Stimulated activated CD4-positive, alpha-beta T cell treated with anti-CD3 and anti-CD28 coated beads, Interleukin-4, amount 100 ng/mL, for 24 hours (primary cell): ENCODE measurements at places on chromosomes 3 and 15.

DNA sequence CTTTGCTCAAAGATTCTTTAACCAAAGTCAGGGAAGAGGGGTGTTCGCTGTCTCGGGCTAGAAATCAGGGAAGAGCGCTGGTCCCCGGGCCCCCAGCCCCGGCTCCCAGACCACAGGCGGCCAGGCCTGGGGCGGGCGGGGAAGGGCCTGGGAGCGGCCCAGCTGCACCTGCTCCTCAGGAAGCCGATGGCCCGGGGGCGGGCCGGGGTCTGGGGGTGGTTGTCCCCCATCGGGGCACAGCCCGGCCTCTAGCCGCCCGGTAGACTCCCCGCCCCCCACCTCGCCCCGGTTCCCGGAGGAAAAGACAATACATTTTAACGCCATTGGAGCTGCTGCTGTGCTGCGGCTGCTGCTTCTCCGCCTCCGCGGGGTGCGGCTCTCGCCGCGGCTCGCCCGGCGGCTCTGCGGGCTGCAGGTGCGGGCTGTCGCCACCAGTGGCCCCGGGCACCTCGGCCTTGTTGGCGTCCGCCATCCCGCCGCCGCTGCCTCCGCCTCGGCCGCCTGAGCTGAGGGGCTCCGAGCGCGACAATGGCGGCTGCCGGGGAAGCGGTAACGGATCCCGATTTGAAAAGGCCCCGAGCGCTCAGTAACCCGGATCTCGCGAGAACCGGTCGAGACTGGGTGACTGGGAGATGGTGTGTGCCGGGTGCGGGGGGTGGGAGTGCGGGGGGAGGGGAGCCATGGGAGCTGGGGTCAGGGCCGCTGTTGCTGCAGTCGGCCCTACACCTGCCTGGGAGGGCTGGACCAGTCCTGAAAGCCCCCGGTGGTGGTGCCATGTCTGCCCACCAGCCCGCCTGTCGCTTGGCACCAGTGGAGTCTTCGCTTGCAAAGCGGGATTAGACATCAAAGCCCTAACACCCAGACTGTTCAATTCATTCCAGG, at the start of gene MYEF2:
MYEF2 (minus strand) TSS at position 530 of the 882 bp plus-strand sequence; CDS start at position 472, 58 bp downstream.
- peak; percentile 68 for DNase-seq

DNA sequence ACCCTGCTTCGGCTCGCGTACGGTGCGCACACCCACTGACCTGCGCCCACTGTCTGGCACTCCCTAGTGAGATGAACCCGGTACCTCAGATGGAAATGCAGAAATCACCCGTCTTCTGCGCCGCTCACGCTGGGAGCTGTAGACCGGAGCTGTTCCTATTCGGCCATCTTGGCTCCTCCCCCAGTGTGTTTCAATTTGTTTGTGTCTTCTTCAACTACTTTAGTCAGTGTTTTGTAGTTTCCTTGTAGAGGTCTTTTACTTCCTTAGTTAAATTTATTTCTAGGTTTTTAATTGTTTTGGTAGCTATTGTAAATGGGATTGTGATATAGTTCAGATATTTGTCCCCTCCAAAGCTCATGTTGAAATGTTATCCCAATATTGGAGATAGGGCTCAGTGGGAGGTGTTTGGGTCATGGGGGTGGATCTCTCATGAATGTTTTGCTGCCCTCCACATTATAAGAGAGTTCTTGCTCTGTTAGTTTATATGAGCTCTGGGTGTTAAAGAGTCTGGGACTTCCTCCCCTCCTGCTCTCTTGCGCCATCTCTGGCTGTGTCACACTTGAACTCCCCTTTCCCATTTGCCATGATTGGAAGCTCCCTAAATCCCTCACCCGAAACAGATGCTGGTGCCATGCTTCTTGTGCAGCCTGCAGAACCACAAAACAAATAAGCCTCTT, 304.4 kb downstream of the DOCK3 start:
- DNase-seq = no peak

DNA sequence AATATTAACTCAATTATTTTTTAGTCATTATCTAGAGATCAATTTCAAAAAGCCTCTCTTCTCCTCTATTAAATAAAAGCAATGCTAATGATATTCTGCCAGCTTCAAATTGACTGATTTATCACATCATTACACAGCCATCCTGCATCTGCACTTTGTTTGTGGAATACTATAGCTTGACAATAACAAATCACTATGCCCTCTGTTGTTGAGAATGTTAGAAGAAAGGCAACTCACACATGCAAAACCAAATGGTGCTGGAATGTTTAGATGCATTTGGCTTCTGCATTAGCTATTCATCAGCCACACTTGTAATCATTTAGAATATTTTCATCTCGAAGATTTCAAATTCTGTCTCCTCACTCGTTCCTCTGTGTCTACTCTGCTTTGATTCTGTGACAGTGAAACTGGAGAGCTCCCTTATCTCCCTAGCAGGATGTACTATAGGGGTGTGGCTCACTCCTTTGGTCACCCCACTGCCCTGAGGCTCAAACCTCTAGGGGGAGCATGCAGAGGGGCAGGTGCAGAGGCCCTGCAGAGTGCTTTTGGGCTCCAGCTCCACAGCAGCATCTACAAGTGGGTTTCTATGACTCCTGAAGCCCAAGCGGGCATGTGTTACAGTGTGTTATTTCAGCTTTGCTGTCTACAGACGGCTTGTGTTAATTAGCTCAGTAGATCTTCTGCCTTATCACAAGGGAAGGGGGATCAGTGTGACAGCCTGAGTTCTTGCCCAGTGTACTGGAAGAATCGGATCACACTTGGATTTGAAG, 454.1 kb upstream of the BCHE start:
- no peak for DNase-seq

- DNase-seq = no peak
These were observed 716.8 kb upstream of the BCHE start for GRCh38 chr3:166554023-166554422.

DNA sequence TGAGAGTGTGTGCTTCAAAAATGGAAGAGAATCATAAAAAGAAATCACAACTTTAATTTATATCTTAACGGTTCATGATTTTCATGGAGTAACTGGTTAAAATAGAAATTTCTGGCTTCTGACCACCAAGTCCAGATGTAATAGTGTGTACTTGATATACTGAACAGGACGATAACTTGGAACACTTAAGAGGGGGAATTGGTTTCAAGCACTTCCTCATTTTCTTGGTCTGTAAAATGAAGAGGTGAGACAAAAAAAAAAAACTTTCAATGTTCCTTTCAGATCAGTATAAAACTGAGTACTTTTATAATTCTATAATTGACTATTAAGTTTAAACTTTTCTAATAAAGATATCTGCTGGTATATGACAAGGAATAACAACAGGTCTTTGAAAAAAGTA, 64.0 kb upstream of the TRA2B start:
- DNase-seq = no peak

DNA sequence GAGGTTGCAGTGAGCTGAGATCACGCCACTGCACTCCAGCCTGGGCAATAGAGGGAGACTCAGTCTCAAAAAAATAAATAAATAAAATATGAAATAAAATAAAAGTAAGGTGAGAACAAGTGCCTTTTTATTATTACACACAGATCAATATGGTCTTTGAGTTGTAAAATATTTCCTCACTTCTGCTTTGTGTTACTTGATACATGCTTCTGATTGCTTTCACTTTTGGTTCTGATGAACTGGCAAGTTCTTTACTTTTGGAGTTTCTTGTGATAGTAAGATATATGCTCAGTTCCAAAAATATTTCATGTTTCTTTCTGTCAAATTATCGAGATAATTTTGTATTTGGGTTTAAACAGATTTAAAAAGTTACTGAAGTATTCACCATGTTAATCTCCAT, 16.6 kb upstream of the GYG1 start:
- no peak for DNase-seq

GRCh38 chr15:38847666-38848065, 283.1 kb upstream of the RASGRP1 start:
- DNase-seq = no peak

DNA sequence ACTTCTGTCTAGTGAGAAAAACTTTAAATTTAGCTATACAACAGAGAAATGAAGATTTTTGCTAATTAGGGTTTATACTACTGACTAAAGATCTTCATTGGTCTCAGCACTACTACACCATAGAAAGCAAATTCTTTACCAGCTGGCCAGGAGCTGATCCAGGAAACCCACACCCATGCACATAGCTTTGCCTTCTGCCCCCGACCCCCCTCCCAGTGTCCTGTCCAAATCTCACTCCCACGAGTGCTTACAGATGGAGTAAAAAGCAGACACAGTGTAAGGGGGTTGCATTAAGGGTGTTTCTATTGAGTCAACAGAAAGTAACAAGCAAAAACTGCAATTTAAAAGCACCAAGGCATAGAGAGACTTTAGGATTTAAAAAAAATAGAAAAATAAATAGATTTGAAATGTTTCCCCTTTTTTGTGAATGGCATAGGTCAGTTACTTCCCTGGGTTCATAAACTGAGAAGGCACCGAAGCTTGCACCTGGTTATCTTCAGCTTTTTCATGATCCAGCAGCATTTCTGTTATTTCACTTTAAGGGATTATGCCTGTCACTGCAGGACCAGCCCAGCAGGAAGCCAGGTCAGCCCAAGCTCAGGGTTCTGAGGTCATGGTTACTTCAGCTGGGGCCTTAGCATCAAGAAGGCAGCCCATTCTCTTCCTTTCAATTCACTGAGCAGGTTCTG, 124.3 kb downstream of the CTNNB1 start:
- no peak for DNase-seq

DNA sequence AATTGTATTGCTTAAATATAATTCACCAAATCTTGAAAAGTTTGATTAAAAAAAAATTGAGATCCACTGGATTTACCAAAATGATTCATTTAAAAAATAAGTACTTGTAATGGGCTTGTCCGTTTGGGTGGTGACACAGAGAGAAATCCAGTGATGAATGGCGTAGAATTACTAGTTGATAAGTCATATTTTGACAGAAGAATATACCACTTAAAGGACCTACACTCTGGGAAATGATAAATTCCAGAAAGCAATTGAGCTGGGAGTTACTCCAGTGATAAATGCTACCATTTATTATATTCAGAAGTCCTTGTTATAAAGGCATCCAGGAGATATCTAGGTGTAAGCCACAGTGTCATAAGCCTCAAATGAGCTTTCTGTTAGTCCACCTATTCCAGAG, 141.8 kb upstream of the CFAP20DC start:
- no peak for DNase-seq

DNA sequence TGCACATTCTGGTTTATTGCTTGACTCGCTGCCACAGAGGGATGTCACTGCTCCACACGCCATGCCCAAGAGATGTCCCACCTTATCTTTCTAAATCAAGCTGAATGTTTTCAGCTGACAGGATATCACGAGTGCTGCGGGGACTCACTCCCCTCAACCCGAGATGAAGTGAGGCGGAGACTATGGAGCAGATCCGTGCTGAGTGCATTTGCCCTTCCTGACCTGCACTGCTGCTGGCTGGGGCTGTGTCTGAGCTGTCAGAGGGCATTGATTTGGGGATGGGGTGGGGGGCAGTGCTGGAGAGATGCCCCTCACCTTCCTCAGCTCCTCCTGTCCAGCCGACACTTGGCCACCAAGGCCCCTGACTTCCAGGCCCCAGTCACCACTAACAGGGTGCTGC, 40.5 kb upstream of the CSPG4 start:
- no peak for DNase-seq

DNA sequence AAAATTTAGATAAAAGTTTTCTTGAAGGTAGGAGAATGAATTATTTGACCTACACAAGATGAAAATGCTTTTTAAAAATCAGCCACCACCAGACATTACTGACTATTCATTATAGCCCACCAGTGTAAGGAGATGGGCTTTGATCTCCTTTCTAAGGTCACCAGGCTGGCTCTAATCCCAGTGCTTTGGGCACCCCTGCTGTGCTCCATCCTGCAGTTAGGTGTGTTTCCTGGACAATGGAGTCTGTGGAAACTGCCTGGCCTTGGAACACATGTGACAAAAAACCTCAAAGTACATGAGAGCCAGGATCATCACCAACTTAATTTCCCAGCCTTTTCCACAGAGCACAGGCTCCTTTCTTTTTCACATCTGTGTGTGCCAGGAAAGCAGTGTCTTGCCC, 260.9 kb downstream of the CHST2 start:
- no peak for DNase-seq

DNA sequence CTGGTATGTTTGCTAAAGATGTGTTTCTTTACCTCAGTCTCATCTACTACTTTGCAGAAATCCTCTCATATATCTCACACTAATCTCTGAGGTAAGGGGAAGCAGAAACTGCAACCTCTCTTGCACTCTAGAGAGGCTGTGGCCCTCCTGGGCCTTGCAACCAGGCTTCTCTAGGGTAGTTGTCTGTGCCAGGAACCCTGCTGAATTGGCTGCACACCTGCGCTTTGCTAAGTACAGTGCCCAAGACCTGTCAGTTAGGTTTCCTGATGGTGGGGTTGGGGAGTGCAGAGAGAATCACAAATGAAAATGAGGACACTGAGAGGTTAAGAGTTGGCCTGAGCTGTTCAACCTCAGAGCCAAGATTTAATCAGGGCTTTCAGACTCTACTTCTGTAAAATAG, 117.2 kb upstream of the PLXNA1 start:
- DNase-seq = no peak
